GM12864 (cell line): ENCODE measurements at places on chromosomes 3 and 15.

DNA sequence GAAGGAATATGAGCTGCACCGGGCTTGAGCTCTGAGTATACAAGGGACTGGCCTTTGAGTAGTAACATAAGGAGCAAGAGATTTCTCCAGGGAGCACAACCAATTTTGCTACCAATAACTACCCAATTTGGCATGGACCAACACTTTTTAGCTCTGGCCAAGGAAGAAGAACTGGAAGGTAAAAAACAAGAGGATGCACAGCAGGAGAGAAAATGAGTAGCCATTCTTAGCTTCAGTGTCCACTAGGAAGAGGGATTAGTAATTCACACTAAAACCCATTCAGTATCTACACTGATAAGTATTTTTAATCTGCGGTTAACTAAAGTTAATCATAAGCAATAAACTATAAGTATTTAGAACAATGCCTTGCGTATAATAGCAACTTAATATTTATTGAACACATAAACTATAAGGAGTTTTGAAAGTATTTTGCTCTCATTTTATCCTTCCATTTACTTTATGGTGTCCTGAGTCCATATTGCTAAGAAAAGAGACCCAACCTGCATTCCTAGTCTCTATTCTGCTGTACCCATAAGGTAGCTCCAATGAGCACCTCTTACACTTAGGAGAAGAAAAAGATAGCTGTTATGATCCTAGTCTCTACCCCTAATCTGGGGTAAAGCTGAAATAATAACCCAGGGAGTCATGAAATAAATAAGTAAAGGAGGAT lies 268.9 kb downstream of the IGSF11 start:
- DNase-seq, result no peak

DNA sequence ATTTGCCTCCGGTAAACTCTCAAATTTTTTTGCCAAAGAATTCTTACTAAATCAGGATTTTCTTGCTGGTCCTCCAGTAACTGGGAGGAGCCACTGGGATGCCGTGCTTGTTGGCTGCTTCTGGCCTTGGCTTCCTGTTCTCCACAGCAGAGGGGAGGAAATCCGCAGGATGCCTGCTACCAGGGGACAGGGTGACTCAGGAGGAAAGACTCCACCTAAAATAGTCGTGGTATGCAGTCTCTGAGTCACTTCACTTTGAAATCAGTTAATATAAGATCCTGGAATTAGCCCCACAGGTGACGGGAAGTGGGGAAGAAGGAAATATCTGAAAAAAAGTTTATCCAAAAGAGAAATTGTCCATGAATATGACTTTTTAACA lies 6.5 kb upstream of the TM4SF18 start:
- no peak for DNase-seq

GRCh38 chr15:91186904-91187656 lies 87.0 kb downstream of the SV2B start:
- no peak for DNase-seq

DNA sequence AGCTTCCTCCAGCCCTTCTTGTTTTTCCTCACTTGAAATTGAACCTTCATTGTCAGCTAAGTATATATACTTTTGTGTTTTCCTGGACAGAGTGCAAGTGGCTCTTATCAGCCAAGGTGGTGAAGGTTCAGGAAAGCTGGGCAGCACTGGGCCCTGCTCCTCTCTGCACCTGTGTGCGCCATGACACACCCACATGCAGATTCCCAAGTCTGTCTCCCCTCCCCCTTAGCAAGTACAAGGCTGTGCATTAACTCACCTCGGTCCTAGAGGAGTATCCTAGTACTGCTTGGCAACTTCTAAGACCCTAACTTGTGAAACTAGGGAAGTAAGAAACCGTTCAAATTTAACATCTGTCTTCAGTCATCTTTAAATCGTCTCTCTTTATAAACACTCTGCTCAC lies 85.8 kb downstream of the SLC49A4 start:
- DNase-seq, result no peak

- DNase-seq, result no peak
These were observed 132.9 kb upstream of the LRIG1 start for GRCh38 chr3:66633402-66634381.

GRCh38 chr3:142977399-142977728 lies 13.9 kb upstream of the PAQR9 start:
- no peak for DNase-seq

DNA sequence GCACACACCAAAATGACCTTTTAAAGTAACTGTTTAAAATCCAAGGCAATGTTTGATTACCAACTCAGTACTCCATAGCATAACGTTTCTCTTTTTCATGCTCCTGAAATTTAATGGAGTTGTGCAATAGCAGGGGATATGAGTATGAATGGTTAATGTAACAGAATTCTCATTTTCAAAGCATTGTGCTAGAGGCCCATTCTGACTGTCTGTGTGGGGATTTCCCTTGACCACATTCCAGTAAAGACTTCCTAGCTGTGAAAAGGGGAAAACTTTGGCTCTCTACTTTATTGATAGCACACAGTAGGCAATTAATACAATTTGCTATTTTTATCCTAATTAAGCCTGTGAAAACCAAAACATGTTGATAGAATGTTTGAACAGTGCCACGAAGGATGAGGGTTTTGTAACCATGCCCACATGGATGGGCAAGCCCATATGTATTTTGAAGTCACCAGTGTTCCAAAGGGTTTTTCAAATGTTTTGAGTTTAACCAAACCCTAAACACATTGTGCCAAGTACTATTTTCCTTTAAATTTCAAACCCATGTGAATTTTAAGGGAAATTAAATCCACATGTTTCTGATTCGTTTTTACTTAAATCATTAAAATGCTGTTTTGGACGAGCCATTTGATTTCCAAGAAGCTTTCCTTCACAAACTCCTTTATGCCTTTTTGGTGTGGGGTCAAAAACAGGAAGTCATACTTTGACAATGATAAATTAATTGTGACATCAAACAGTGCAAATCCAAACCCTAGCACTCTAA lies 261.2 kb downstream of the SHOX2 start:
- no peak for DNase-seq
